Mononuclear cell (primary cell): ENCODE measurements at places on chromosomes 12 and 14. TPM values are rescaled to one million over a fixed set of nuclear protein-coding genes. Genes with fewer than 3 reads are reported as not detected.

Gene TAS2R13
- total RNA-seq = 0.94 TPM

Gene TBX5
- not detected for total RNA-seq

Gene RERG
- total RNA-seq = not detected

Gene PTPRB
- total RNA-seq = 0.21 TPM

Gene CBLN3
- 0.84 TPM for total RNA-seq

Gene CCDC197
- not detected for total RNA-seq

Gene RFC5
- total RNA-seq = 11.2 TPM

Gene KRT73
- total RNA-seq = 21.4 TPM

Gene TRPV4
- 0.31 TPM for total RNA-seq

Gene GALC
- total RNA-seq = 28.0 TPM

Gene ARHGEF40
- 12.9 TPM for total RNA-seq

Gene FAM222A
- 1.0 TPM for total RNA-seq

Gene SMCO2
- not detected for total RNA-seq

Gene SYNDIG1L
- total RNA-seq = not detected

Gene RFLNA
- total RNA-seq = 0.10 TPM

Gene C14orf132
- 1.0 TPM for total RNA-seq

Gene ERBB3
- total RNA-seq = 1.4 TPM

Gene CABP1
- total RNA-seq = not detected

Gene PRR4
- total RNA-seq = 0.52 TPM

Gene SERPINA12
- total RNA-seq = not detected

Gene GUCY2C
- total RNA-seq = not detected

Gene CCDC85C
- total RNA-seq = 2.9 TPM

Gene TAS2R20
- total RNA-seq = 2.6 TPM

Gene HSPB8
- total RNA-seq = not detected

Gene CARMIL3
- 0.52 TPM for total RNA-seq

Gene DLK1
- total RNA-seq = not detected

Gene KCNA1
- under 0.01 TPM for total RNA-seq

Gene RHEBL1
- 2.5 TPM for total RNA-seq

Gene TEAD4
- total RNA-seq = not detected

Gene MANSC4
- total RNA-seq = not detected

Gene PSMD9
- total RNA-seq = 25.0 TPM

Gene BCL2L14
- total RNA-seq = 0.21 TPM

Gene NOC4L
- 3.3 TPM for total RNA-seq

Gene KLHDC1
- total RNA-seq = 14.9 TPM

Gene RNFT2
- total RNA-seq = 3.4 TPM

Gene OR8S1
- not detected for total RNA-seq

Gene KICS2
- 22.1 TPM for total RNA-seq

Gene ASPG
- total RNA-seq = 0.10 TPM

Gene SERPINA1
- 453 TPM for total RNA-seq

Gene CLEC9A
- 0.42 TPM for total RNA-seq

Gene FGD6
- total RNA-seq = 5.2 TPM

Gene KRT71
- total RNA-seq = not detected

Gene OR6C65
- total RNA-seq = not detected

Gene RNASE7
- total RNA-seq = not detected

Gene TULP3
- total RNA-seq = 4.4 TPM

Gene ESR2
- total RNA-seq = 1.3 TPM

Gene GDF3
- not detected for total RNA-seq

Gene VRTN
- total RNA-seq = not detected

Gene CNTN1
- not detected for total RNA-seq
